ENCODE measurements at places on chromosomes 4 and X.

DNA sequence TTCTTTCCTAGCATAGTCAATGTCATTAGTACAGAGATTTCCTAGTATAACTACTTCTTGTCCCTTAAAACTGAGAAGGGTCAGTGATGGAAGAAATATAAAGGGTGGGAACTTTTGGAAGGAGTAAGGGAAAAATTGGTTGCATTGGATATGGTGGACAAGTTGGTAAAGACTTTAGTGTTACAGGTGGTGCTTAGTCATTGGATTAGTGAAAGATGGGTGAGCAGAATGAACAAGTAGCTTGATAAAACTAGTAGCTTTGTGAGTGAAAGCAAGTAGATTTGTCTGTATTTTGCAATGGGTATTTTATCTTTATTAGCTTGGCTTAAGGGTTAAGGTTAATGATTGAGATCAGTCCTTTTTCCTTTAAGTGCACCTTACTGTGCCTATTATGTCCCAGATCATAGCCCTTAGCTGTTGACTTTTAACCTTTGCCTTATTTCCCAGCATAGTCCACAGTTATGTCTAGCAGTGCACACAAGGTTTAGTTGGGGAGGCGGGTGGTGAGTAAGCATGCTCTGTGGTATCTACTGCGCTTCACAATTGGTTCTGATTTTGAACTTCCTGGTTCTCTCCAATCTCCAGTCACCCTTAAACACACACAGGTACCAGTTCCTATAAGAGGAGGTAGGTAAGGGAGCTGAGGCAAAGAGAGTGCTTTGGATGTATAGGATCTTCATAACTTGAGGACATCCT, 9.5 kb downstream of the WDR44 start:
- DNase-seq: no peak

DNA sequence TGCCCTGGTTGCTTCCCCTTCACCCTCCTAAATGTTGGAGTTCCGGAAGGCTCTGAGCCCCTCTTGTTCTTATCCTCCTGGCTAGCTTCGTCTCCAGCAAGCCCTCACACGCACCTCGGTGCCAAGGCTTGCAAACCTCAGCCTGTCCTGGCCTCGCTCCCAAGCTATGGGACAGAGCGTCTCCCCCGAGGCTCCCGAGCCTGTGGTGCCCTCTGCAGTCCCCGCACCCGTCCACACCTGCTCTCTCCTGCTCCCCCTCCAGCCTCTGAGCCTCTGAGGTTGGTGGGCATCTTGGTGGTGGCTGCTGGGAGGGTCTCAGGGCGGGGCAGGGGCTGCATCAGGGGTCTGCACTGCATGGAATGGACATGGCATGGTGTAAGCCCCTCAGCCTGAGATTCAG, 63.2 kb downstream of the TRMT44 start:
- no peak for DNase-seq

- no peak for DNase-seq
Observed at GRCh38 chr4:6456450-6456849, 16.0 kb downstream of the PPP2R2C start.

- no peak for DNase-seq
Observed at GRCh38 chr4:91280551-91281290, 1023.0 kb upstream of the GRID2 start.

- peak; percentile 89 for DNase-seq
Observed at GRCh38 chr4:137545461-137545861, 13.2 kb upstream of the PCDH18 start.

DNA sequence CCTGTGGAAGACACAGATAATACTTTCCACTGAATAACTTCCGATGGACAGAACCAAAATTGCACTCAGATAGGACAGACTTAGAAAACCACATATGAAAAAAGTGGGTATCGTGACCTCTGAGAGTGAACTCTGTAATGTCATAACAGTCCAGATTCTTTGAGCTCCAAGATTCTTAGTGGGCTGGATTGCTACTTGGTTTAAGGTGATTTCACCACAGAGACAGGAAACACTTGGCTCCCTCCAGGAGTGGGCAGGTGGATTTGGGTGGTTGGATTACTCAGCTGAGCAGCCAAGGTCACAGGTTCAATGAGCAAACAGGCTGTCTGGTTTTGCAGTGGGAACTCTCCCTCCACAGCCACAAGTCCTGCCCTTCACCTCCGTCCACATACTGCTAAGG, 126.0 kb downstream of the AFAP1 start:
- peak; percentile 66 for DNase-seq

DNA sequence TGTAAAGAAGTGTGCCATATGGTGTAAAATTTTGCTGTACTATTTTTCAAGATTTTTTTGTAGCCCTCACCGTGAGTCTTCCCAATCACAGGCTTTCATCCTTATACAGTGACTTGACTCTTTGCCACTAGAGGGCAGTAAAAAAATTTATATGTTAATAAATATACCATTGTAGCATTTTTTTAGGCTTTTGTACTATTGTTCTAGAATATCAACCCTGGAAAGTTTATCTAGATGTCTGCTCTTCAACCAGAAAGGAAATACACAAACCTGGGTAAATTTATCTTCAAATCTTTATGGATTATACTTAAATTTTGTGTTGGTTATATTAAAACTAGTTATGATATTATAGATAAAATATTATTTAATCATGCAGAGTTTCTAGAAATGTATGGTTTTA, 235.3 kb downstream of the TENM3 start:
- peak; percentile 55 for DNase-seq

- peak; percentile 78 for DNase-seq
Observed at GRCh38 chr4:82984459-82984858, 26.2 kb downstream of the LIN54 start.

GRCh38 chr4:101005659-101006058, 341.7 kb downstream of the PPP3CA start:
- DNase-seq: no peak

- no peak for DNase-seq
Observed at GRCh38 chrX:19960913-19961312, 29.9 kb downstream of the BCLAF3 start.

- peak; percentile 52 for DNase-seq
Observed at GRCh38 chrX:84363051-84363450, 139.2 kb downstream of the HDX start.

- DNase-seq: peak; percentile 90
Observed at GRCh38 chr4:1683261-1683735, 815 bp downstream of the FAM53A start.

DNA sequence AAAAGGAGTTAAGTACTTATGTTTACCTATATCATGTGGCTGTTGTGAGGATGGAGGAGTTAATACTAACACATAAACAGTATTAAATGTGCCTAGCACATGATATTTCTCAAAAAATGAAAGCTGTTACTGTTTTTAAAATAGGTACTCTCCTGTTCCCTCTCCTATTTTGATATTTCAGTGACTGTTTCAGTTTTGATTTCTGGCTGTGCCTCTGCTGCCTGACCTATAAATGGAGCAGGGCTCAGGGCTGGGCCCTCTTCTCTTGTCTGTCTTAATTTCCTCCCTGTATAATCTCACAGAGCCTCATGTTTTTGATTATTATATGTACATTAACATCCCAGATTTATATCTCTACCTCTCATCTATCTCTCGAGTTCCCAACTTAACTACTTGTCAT, 93.3 kb downstream of the UGT8 start:
- no peak for DNase-seq

- peak; percentile 76 for DNase-seq
Observed at GRCh38 chr4:121597346-121597934, 99.3 kb downstream of the ANXA5 start.

GRCh38 chrX:118239913-118240698, 105.8 kb upstream of the WDR44 start:
- DNase-seq: peak; percentile 65

GRCh38 chrX:103197721-103198306, 17.1 kb upstream of the BEX4 start:
- DNase-seq: peak; percentile 92

- no peak for DNase-seq
Observed at GRCh38 chr4:90544532-90545045, 417.4 kb downstream of the CCSER1 start.

- no peak for DNase-seq
Observed at GRCh38 chr4:89739311-89739988, 97.5 kb downstream of the SNCA start.

GRCh38 chr4:145278341-145279121, 98.1 kb upstream of the OTUD4 start:
- peak; percentile 80 for DNase-seq

GRCh38 chr4:73676861-73677323, 56.7 kb upstream of the RASSF6 start:
- DNase-seq: peak; percentile 59

DNA sequence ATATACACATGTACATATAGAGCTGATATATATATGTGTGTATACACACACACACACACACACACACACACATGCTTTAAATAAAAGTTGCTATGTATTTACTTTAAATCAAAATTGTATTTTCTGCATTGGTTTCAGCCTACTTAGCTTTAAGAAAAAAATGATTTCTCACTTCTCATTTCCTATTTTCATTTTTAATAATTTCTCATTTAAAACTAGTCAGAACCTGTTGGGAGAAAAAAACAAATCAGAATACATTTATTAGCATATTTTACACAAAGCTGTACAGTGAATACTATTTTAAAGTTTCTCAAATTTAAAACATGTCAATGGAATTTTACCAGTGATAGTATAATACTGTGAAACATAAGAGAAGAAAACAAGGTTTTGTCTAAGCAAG, 681.8 kb downstream of the CENPC start:
- no peak for DNase-seq

GRCh38 chr4:78250500-78250899, 193.4 kb downstream of the FRAS1 start:
- DNase-seq: no peak

DNA sequence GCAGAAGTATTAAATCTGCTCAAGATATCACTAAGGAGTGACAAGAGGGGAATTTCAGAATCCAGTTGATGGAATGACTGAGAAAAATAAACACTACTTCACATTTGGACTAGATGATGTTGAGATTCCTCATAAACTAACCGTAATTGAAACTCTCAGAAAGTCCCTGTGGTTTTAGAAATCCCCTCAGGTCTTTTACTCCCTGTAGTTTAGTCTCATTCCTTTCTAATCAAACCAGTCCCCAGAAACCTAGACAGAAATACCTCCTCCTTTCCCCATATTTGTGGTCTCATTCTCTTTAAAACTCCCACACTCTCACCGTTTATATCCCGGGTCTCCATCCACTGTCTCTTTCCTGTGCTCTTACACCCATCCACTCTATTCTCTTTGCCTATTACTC, 15.0 kb upstream of the TLR1 start:
- DNase-seq: no peak

DNA sequence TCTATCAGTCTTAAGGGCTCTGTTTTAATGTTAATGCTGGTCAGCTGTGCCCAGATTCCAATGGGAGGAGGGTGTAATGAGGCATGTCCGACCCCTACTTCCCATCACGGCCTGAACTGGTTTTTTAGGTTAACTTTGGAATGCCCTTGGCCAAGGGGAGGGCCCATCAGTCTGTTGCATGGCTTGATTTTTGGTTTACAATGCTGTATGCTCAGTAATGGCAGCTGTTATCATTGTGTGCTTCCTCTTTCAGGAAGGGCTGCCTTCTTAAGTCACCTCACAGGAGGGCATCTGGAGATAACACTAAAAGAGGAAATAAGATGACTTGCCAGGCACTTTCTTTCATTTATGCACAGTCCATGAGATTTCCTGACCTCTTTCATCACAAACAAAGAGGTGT, 36.3 kb downstream of the ATXN3L start:
- DNase-seq: no peak

DNA sequence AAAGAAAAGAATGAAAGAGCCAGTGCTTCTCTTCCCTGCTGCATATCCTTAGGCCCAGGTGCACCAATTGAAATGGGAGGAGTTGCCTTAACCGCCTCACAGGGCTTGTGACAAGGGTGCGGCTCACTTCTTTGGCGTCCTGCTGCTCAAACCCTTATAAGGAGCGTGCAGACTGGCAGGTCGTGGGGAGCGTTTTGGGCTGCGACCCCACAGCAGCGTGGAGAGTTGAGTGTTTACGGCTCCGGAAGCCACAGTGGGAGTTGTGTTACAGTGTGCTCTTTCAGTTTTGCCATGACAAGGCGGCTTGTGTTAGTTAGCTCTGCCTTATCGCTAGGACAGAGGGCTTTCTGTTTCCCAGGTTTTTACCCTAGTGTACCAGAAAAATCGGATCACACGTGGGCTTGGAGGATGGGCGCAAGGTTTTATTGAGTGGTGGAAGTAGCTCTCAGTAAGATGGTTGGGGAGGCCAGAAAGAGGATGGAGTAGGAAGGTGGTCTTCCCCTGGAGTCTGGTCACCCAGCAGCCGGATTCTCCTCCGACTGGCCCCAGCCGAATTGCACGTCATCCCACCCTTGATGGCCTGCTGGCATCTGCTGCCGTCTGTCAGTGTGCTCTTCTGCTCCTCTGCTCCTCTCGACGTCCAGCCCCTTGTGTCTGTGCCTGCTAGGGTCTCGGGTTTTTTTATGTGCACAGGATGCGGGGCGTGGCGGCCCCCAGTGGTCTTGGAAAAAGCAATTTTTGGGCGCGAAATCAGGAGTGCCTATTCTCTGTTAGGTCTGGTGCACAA, 718.9 kb downstream of the ARAP2 start:
- DNase-seq: no peak

GRCh38 chrX:139078761-139079280, 367.3 kb upstream of the FGF13 start:
- DNase-seq: no peak

DNA sequence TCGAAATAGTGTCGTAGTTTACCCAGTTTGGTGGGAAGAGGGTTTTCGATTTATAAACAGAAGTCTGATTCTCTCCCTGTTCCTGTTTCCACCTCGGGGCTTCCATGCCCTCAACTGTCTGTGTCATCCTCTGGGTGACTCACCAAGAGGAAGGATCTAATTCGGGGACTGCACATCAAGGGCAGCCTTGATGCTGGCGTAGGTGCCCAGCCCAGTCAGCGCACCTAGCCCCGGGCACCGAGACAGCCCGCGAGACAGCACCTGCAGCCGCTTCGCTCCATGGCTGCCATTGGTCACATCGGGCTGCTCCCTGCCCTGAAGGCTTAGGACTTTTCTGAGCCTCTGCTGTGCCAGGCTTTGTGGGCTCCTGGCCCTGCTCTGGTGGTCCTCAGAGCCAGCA, 7.7 kb downstream of the ABCD1 start:
- no peak for DNase-seq

DNA sequence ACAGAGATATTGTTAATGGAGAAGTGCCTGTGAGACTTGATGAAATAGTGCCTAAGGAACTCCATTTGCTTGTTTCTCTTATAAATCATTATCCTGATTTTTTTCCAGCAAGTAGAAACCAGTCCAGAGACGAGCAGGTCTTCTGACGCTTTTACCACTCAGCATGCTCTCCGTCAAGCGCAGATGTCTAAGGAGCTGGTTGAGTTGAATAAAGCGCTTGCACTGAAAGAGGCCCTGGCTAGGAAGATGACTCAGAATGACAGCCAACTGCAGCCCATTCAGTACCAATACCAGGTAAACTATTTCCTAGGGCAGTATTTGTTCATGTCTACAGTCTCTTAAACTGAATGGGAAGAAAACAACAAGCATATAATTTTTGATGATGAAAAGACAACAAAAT, 63.6 kb downstream of the KIF4A start:
- no peak for DNase-seq

DNA sequence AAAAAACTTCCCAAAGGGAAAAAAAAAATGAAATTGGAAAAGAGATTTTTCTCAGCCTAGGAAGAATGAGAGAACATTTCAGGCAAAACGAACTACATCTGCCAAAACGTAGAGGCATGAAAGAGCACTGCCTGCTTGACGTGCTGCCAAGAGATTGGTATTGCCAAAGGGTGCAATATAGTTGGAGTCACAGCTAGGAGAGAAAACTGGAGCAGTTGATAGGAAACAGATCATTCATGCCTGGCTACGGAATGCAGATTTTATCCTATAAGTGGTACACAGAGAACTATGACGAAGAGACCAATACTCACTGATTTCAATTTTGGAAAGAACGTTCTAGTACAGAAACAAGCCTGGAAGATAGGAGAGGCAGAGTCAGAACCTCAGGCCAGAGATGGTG, 68.4 kb upstream of the IQCM start:
- DNase-seq: peak; percentile 33

Measured in fibroblast of mammary gland (primary cell).